AML-193 (cell line): ENCODE measurements at places on chromosomes 7 and 10.

- no peak for DNase-seq
Measured at GRCh38 chr7:13197501-13197900, 510.1 kb downstream of the ARL4A start.

- DNase-seq = no peak
Measured at GRCh38 chr7:491958-492713, 27.5 kb downstream of the PDGFA start.

DNA sequence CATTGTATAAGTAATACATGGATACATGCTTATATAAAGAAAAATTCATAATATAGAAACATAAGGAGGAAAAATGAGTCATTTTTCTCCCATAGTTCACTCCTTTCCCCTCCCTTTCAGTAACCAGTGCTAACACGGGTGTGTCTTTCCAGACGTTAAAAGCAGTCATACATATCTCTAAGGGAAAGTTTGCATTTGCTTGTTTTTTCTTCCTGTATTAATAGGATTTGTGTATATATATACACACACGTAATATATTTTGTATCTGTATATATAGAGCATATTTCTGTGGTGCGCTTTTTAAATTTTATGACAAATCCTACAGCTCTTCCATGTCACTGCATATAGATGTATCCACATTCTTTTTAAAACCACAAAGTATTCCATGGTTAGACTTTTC, 78.8 kb downstream of the RALA start:
- no peak for DNase-seq

DNA sequence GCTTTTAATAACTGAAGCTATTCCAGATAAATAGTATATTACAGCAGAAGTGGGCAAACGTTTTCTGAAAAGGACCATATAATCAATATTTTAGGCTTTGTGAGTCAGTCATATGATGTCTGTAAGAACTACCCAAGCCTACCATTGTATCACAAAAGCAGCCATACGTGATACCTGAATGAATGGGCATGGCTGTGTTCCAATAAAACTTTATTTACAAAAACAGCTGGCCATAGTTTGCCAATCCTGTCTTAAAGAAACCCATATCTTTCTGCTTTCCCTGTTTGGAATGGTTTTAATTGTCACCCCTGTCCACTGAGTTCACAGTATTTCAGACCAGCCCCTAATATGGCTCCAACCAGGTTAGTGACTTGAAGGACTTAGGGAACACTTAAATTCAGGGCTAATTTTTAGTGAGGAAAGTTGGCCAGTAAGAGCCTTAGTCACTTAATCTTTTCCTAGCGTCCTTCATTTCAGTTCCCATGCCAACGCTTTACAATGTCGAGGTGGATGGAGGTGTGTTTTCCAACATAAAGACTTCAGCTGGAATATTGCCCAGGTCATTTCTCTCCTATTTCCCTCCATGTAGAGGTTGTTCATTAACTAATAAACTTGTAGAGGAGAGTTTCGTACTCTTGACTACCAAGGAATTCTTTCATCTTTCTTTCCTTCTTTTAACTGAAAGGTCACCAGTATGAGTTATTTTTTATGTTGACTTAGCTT, 184.5 kb downstream of the TRIL start:
- DNase-seq = no peak

GRCh38 chr10:58282615-58283014, 13.7 kb downstream of the CISD1 start:
- DNase-seq = no peak

- DNase-seq = no peak
Measured at GRCh38 chr10:130022086-130022485, 58.0 kb upstream of the EBF3 start.

DNA sequence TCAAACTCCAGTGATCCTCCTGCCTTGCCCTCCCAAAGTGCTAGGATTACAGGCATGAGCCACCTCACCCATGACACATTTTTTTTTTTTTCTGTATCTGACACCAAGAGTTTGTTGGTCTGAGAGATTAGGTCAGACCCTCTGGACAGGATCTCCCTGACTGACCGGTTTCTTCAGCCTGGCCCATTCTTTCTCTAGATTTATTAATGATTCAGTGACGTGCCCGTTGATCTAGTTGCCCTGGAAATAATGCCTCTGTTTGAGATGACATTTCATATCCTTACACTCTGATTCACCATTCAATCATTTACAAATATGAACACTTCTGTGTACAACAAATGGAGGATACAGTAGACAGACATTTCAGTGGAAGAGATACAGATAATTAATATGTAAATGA, 1.4 kb upstream of the ZNF212 start:
- no peak for DNase-seq

GRCh38 chr10:84590327-84591193, 262.2 kb downstream of the CCSER2 start:
- DNase-seq = no peak

GRCh38 chr7:66937940-66938339, 16.9 kb downstream of the TMEM248 start:
- DNase-seq = no peak

GRCh38 chr10:101482568-101482967, 105.5 kb downstream of the POLL start:
- no peak for DNase-seq

DNA sequence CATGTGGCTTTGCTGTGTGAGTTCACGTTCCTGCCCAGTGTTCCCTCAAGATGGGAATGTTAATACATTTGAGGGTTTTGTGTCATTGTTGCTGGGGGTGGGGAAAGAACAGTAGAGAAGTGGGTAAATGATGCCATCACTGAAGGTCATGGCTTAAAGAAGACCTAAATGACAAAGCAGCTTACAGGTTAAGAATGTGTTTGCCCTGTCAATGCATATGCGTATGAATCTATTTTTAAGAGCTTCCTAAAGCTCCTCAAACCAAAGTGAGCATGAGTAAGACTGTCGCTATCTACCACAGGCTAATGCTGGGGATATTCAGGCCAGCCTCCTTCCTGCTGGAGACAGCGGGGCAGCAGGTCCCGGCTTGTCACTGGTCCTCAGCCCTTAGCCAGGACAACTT, 162.9 kb downstream of the CREB5 start:
- DNase-seq = no peak

DNA sequence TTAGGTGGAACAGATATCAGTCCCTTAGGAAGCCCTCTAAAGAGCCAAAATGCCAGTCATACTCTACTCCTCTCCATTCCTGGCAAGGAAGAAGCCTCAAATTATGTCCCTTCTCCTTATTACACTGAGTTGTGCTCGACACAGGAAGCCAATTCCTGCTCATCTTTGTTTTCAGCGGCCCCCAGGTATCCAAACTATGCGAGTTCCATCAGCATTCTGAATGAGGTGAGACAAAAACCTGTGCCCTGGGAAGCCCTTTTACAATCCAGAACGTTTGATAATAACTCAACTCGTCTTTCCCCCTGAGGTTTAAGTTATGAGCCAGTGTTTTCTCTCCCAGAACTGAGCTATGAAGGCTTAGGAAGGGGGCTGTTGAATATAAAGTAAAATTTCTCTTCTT, 580.5 kb downstream of the NXPH1 start:
- no peak for DNase-seq

DNA sequence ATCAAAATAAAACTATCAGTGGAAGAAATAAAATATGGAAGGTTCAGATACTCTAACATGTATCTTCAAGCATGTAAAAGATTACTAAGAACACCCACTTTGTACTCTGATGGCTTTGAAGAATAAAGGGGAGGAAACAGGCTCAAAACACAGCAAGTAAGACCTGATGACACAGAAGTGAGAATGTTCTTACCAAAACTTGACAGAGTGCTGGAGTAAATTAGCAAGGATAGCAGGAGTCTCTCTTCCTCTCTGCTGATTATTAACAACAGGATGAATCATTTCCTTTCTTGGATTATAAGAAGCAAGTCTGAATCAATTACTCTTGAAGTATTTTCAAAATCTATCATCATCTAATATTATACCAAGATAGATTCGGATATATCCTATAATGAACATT, 47.5 kb downstream of the GLI3 start:
- no peak for DNase-seq

- no peak for DNase-seq
Measured at GRCh38 chr7:70589010-70589409, 542.9 kb upstream of the GALNT17 start.

GRCh38 chr10:17026686-17027485, 102.7 kb downstream of the CUBN start:
- DNase-seq = no peak

GRCh38 chr7:78083476-78084120, 285.0 kb downstream of the PHTF2 start:
- no peak for DNase-seq

DNA sequence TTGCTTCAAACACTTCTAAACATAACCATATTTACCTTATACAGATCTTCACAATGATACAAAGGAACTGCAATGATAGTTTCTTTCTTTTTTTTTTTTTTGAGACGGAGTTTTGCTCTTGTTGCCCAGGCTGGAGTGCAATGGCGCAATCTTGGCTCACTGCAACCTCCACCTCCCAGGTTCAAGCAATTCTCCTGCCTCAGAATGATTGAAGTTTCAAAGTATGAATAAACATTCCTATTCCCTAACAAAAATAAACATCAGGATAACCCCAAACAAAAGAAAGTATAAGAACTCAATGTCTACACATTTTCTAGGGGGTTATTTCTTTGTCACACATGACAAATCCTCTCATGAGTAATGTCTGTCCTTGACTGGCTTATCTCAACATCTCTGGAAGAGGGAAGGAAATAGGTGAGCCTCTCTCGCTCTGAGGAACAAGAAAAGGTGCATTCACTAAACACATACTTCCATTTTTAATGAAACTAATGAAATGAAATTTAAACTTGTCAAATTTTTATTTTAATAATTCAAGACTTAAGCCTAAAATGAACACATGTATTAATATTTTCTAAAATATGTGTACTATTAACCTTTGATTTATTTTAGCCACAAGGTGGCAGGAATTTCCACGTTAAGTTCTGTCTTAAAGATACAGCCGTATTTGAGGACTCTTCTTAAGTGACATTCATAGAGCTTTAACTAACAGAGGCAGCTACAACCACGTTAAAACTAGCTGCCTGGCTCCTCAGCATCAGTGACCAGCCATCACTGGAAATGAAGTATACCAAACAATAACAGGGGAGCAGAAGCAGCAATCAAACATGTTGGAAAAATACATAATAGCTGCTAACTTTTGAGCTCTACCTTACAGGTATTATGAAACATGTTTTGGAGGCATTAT, 58.3 kb downstream of the MALSU1 start:
- peak; percentile 32 for DNase-seq

DNA sequence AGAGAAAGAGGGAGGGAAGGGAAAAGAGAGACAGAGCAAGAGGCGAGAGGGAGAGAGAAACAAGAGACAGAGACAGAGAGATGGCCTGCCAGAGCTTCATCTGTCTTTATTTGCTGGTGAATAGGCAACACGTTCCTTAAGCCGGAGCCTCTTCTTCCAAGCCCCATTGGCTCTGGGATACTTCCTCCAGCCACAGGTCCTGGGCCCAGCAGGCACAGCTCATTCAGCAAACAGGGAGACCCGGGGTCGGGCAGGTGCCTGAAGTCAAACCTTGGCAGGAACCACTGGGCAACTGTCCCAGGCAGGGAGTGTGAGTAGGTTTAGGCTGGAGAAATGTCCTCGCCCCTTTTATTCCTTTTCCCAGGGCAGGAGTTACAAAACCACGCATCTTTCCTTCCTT, 68.2 kb downstream of the MYL10 start:
- no peak for DNase-seq

GRCh38 chr10:116171505-116171904, 101.5 kb downstream of the GFRA1 start:
- no peak for DNase-seq

GRCh38 chr7:4878336-4879335, 4.9 kb downstream of the RADIL start:
- DNase-seq = no peak

- DNase-seq = no peak
Measured at GRCh38 chr7:139889186-139889871, 60.3 kb downstream of the TBXAS1 start.
